Activated naive CD4-positive, alpha-beta T cell treated with anti-CD3 and anti-CD28 coated beads, Interleukin-2, amount 50 U/mL, for 72 hours (primary cell): ENCODE measurements at places on chromosomes 13 and 19. TPM values are rescaled to one million over a fixed set of nuclear protein-coding genes. Genes with fewer than 3 reads are reported as not detected.

- DNase-seq, result no peak
Observed at GRCh38 chr19:14997981-14998380, 18.3 kb upstream of the SLC1A6 start.

DNA sequence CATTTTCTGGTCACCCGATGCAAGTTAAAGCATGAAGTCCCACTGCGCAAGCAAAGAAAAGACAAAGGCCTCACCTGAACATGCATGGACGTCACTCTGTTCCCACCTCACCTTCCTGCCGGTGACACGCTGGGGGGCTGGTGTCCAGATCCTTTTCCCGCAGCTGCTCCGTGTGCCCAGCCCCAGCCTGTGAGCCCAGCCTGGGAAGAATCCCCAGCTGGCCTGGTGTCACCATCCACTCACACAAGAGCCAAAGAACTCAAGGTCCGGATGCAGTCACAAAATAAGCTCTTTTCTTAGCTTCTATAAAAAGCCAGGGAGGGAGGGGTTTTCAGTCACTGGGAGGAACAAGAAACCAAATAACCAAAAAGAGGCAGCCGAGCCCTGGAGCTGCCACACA, 249.9 kb downstream of the COL4A1 start:
- DNase-seq, result no peak

The KIR2DL3 gene
- 0.27 TPM for total RNA-seq

The FPR1 gene
- not detected for total RNA-seq

The SNRPD2 gene
- 755 TPM for total RNA-seq
